CD4-positive, alpha-beta T cell treated with Interleukin-6 at 100 ng/mL for 8 hours (primary cell): ENCODE measurements at places on chromosomes 16 and 17.

DNA sequence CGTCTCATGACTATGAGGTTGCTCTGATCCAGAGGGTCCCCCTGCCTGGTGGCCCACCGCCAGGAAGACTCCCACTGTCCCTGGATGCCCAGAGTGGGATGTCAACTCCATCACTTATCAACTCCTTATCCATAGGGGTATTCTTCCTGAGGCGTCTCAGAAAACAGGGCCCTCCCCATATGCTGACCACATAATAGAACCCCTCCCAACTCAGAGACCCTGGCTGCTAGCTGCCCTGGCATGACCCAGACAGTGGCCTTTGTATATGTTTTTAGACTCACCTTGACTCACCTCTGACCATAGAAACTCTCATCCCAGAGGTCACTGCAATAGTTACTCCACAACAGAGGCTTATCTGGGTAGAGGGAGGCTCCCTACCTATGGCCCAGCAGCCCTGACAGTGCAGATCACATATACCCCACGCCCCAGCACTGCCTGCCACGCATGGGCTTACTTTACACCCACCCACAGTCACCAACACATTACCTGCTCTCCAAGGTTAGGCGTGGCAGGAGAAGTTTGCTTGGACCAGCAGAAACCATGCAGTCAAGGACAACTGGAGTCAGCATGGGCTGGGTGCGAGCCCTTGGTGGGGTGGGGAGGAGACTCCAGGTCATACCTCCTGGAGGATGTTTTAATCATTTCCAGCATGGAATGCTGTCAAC, 2.3 kb upstream of the G6PC1 start:
- no peak for DNase-seq

- DNase-seq, result peak; percentile 47
These were observed 16.4 kb upstream of the GLG1 start for GRCh38 chr16:74623214-74623838.

DNA sequence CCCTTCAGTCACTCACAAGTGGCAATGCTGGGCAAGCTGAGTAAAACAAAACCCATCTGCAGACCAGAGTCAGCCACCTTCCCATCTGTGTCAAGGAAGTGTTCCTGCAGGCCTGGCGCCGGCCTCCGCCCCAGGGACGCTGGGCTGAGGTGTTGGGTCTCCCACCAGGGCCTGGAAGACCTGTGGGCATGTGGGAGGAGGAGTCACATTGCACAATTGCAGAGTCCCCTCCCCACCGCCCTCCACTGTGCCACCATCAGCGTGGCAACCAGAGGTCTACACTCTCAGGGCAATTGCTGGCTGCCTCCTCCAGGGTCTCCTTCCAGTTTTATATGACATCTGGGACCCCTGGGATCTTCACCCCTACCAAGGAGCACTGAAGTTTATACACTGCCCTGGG, 3.0 kb upstream of the MYO15A start:
- DNase-seq, result no peak

DNA sequence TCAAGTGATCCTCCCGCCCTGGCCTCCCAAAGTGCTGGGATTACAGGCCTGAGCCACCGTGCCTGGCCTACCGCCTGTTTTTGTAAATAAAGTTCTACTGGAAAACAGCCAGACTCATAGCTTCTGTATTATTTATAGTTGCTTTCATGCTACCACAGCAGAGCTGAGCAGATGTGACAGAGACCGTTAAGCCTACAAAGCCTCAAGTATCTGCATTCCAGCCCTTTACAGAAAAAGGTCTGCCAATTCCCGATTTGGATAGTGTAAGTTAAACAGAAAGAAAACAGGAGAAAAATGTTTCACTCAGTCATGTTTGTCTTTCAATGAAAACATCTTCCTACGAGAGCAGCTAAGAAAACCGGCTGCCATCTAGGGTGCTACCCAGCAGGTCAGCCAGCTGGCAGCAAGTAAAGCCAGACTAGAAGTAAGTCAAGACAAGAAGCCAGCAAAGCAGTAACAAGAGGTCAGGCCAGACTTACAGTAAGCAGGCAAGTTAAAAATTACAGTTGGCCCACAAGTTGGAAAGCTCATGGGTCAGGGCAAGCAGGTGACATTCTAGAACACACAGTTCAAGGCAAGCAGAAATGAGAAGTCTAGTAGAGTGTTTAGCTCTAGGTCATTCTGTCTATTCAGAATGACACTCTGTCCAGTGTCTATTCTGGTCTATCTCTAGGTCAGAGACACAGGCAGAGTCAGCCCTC, 17.7 kb downstream of the NCBP3 start:
- DNase-seq, result no peak

DNA sequence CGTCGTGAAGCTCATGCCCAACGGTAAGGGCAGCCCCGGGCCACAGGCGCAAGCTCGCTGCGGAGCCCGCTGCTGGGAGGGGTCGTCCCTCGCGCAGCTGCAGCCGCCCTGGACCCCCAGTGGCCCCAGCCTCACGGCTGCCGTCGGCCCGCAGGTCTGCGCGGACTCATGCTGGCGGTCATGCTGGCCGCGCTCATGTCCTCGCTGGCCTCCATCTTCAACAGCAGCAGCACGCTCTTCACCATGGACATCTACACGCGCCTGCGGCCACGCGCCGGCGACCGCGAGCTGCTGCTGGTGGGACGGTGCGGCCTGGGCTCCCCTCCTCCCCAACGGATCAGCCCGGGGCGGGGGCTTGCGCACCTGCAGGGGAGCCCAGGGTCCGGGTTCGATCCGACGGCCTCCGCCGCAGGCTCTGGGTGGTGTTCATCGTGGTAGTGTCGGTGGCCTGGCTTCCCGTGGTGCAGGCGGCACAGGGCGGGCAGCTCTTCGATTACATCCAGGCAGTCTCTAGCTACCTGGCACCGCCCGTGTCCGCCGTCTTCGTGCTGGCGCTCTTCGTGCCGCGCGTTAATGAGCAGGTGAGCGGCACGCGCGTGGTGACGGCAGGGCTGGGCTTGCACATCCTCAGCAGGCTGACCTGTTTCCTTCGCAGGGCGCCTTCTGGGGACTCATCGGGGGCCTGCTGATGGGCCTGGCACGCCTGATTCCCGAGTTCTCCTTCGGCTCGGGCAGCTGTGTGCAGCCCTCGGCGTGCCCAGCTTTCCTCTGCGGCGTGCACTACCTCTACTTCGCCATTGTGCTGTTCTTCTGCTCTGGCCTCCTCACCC, 5.8 kb downstream of the SLC5A2 start:
- no peak for DNase-seq

DNA sequence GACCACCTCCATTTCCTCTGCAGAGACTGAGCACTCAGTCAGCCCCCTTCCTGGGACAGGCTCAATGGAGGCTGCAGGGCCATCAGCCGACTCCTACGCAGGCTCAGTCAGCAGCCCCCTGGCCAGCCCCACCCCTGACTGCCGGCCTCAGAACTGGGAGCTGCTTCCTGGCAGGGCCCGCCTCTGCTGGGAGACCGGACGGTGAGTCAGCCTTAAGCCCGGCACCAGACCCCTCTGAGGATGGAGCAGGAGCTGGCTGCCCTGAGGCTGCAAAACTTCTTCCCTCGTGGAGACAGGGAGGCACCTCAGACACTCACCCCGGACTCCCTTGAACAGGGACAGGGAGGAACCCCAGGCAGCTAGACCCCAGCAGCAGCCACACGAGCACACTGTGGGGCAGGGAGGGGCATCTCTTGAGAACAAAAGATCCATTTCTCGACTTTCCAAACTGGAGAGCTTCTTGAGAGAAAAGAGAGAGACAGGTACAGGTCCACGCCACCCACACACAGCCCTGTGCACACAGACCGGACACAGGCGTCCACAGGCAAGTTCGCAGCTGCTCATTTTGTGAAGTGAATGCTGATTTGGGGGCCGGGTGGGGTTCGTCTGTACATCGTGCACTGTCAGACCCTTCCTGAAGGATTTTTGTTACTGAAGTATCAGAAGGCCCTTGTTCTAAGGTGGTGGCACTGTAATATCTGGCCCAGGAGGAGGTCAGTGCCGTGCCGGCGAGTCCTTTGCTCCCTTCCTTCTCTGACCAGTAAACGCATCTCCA, 1.3 kb upstream of the TUBB3 start:
- DNase-seq, result no peak

DNA sequence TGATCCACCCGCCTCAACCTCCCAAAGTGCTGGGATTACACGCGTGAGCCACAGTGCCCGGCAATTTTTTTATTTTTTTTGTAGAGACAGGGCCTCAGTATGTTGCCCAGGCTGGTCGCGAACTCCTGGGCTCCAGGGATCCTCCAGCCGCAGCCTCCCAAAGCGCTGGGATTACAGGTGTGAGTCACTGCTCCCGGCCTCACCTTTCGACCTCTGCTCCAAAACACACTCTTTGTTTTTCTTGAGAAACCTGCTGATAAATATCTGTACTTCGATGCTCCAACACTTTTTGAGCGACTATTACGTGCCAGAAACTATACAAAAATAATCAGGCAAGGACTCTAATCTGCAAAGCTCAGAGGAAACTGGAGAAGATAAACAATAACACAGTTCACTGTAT, 1.0 kb downstream of the MED1 start:
- no peak for DNase-seq

DNA sequence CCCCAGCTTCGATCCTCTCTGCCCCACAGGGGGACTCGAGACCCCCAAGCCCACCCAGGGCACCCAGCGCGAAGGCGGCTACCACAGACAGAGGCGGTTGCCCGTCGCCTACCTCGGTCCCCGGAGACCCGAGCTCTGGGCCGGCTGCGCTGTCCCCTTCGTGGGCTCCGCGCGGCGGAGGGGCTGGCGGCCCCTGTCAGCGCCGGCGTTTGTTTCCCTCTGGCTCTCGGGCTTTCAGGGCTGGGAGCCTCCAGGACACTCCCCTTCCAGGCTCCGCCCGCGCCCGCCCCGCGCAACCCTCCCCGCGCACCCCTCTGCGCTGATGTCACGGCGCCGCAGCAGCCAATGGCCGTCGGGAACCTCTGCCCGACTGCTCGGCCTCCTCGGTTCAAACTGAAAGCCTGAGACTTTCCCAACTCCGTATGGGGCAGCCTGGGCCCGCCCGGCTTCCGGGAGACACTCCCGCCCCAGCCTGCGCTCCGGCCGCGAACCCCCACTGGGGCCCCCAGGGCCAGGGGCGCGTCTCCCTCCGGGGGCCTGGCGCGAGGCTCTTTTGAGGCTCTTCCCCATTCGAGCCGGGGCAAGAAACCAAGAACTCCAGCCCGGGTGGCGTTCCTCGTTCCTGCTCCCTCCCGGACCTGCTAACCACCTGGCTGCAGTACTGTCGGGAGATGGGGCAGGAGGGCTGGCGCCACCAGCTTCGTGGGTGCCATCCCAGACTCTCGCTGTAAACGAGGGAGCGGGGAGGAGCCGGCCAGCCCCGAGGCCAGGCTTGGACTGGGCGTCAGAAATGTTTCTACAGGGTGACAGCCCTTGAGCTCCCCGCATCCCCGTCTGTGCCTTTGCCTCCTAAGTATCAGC, at the start of gene CDC42EP4:
Gene CDC42EP4, minus strand, starts transcription at position 221 of the 861 bp plus-strand sequence. CDS start 25,501 bp downstream, outside the sequence.
- peak; percentile 79 for DNase-seq

- no peak for DNase-seq
These were observed 76.4 kb downstream of the SMG6 start for GRCh38 chr17:2227025-2227699.

DNA sequence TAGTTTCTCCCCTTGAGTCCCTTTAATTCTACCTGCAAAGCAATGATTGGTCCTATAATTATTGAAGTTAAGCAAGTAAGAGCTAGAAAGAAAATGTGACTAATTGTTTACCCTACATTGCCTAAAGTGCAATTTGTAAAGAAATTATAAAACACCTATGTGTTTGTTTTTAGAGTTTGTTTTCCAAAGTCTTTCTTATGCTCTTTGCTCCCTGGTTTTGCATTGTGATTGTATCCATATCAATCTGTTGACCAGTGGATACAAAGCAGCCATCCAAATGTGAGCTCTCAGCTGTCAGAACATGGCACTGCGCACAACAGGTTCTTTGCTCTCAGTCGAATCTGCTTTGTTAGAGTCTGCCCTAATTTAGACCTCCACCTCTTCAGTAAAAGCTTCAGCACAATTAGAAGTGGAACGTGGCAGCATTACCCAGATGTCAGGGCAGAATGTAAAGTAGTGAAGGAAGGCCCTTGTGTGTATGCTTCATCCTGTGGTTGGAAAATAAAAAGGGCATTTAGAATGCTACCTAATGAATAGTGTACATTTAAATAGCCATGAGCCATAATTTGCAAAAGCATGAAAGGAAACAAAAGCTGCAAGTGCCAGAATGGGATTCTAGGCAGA, 70.5 kb downstream of the AATF start:
- DNase-seq, result no peak

DNA sequence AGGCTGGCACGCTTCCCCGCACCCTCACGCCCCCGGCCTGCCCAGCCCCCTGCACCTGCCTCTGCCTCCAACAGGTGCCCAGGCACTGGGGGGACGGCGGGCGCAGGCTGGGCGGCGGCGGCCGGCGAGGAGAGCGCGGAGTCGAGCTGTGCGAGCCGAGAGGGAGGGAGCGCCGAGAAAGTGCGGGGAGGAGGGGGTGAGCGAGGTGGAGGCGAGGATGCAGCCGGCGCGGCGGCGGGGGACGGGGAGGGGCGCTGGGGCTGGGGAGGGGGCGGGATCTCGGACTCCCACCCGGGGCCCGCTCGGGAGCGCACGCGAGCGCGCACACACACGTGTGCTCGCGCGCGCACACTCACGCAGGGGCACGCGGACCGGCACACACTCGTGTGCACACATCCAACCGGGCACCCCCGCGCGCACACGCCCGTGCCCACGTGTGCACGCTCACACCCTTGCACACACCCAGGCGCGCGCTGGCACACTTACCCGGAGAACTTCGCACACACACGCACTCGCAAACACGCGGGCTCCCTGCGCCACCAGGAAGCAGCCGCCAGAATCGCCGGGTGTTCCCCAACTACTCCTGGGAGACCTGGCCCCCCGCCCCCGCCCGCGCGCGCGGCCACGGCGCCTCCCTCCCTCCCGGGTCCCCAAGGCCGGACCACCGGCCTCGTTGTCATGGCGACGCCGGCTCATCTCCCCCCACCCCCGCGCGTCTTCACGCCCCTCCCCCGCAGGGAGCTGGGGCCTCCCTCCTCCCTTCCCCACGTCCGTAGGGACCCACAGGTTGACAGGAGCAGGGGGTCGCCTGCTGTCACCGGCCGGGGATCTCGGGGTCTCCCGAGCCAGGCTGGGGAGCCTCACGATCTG, at the start of gene DOC2A:
Gene DOC2A, minus strand, starts transcription at position 184 of the 870 bp plus-strand sequence. CDS start 805 bp downstream, outside the sequence.
- DNase-seq, result no peak

- DNase-seq, result peak; percentile 78
These were observed 5.5 kb upstream of the KIF22 start for GRCh38 chr16:29784901-29785500.

DNA sequence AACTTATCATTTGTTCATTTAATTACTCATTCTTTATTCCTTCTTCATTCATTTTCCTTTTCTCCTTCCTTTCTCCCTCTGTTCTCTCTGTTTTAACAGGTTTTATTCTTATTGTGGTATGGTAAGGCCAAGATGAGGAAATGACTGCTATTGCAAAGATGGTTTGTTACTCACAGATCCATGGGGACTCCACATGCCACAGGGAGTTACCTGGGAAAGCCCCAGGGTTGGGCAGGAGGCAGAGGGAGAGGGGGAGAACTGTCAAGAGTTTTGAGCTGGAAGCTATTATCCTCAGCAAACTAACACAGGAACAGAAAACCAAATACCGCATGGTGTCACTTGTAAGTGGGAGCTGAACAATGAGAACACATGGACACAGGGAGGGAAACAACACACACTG, 453.3 kb downstream of the WWOX start:
- no peak for DNase-seq

GRCh38 chr16:84032458-84033178, 10.0 kb downstream of the SLC38A8 start:
- no peak for DNase-seq
